ENCODE measurements at places on chromosomes 16 and 17. TPM values are rescaled to one million over a fixed set of nuclear protein-coding genes. Genes with fewer than 3 reads are reported as not detected.
A peak's percentile ranks its signal among the peaks of the same experiment; 100 is the strongest.

The PRPSAP2 gene
- 34.8 TPM for total RNA-seq

The SHBG gene
- 0.64 TPM for total RNA-seq

DNA sequence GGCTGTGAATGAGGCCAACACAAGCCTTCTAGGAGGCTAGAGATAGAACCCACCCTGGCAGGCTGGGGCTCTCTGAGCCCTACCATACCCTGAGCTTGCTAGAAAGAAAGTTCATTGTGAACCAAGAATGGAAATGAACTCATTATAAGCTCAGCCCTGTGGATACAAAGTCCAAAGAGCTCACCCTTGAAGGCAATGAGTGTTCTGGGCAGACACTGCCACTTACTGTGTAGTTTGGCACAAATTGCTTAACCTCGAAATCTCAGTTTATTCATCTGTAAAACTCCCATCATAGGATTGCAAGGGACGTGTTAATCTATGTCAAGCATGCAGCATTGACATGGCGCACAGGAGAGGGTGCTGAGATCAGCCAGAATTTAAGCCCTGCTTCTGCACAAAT is 5.5 kb downstream of the KDM8 start:
- no peak for DNase-seq

The MT1A gene
- 5.5 TPM for total RNA-seq

- DNase-seq, result no peak
Measured at GRCh38 chr16:17432901-17433576, 37.7 kb downstream of the XYLT1 start.

GRCh38 chr17:14790521-14790920 is 474.6 kb downstream of the PMP22 start:
- DNase-seq, result no peak

GRCh38 chr16:85288869-85289660 is 176.8 kb upstream of the CIBAR2 start:
- DNase-seq, result no peak

DNA sequence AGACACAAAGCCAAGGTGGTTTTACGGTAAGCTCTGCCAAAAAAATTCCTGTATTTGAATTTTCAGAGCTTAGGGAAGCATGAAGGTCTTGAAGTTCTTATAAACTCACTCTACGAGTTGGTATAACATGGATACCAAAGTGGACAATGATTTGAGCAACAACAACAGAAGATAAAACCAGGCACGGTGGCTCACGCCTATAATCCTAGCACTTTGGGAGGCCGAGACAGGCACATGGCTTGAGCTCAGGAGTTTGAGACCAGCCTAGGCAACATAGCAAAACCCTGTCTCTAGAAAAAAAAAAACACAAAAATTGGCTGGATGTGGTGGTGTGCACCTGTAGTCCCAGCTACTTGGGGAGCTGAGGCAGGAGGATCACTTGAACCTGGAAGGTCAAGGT is 12.9 kb upstream of the TOB1 start:
- no peak for DNase-seq

The CENPX gene
- total RNA-seq, result 91.1 TPM

DNA sequence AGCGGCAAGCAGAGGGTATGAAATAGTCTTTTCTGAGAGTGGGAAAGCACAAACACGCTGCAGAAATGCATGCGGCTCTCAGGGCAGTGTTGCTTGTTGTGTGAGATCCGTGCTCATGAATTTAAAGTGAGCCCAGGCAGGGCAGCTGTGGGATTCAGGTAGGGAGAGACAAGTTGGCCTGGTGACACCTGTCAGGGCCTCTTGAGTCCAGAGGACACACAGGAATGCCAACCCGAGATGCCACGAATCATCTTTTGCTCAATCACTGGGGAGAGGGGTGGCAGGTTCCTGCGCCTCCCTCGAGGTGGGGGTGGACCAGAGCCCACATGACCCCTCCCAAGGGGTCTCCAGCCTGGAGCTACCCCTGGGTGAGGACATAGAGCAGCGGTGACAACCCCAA is 211.9 kb downstream of the GSG1L start:
- DNase-seq, result no peak

The CRHR1 gene
- total RNA-seq, result not detected

GRCh38 chr17:5203178-5203907 is 11.7 kb upstream of the ZNF594 start:
- no peak for DNase-seq

DNA sequence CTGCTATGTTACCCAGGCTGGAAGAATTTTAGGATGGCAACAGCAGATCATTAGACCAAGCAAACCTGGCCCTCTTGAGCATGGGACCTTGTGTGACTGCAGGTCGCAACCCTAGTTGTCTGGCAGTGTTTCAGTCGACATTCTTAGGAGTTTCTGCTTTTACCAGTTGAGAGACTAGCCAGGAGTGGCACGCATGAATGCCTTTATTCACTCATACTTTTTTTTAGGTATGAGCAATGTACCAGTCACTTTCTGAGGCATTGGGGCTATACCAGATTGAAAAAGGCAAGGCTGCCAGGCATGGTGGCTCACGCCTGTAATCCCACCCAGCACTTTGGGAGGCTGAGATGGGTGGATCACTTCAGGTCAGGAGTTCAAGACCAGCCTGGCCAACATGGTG is 28.2 kb upstream of the HAS3 start:
- no peak for DNase-seq

DNA sequence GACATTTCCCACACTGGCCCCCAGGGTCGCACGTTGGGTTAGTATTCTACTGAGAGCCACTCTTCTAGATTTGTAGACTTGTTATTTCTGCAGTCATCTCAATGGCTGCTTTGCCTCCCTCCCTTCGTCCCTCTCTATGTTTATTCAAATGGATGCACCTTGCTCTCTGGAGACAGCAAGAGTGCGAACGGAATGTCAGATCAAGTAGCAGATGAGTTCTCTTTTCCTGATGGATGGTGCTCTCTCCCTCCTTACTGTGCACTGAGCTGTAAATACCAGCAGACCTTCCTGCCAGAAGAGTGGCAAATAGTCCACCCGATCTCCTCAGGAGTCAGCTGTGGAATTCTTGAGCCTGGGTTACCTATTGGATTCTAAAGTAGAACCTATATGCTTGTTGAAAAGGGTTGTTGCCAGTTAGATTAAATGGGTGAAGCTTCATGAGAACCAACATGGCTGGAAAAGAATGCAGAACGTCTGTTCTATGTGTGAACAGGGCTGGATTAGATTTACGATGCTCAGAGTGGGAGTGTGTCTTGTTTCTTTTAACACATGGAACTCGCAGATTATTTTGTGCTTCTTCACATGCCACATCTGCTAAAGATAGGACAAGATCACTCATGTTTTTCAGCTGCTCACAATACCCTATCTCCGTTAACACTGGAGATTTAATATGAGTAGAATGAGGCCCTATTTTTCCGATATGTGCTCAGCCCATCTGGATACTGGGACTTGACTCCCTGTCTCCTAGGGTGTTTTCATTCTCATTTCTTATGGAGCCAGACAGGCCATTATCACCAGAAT is 6.1 kb downstream of the GNAO1 start:
- no peak for DNase-seq

DNA sequence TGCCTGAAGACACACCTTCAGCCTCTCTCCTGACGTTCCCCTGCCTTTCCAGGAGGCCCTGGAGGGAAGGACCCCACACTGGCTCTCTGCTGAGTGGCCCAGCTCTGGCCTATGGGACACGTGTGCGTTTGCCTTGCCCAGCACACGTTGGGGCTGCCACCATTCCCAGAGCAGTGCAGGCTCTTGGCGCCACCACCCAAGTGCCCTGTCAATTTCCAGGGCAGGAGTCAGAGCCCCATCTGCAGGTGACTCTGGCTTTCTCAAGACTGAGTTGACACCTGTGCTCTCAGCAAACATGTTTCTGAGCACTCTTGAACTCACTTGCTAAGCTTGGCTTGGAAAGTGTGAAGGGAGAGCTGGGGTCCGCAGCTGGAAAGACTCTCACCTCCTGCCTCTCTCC is 4.7 kb upstream of the IRF8 start:
- peak; percentile 65 for DNase-seq

- no peak for DNase-seq
Measured at GRCh38 chr17:14854691-14855090, 410.4 kb downstream of the PMP22 start.

DNA sequence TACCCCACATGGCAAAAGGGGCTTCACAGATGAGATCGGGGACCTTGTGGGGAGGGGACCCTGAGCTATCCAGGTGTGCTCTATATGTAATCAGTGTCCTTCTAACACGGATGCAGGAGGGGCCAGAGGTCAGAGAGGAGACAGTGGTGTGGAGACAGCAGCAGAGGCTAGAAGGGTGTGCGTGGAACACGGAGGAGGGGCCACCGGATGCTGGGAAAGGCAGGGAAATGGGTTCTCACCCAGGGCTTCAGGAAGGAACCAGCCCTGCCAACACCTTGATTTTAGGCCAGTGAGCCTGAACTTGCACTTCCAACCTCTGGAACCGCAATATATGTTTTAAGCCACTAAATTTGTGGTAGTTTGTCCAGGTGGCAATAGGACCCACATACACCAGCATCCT is 4.6 kb upstream of the SLC38A8 start:
- no peak for DNase-seq

The GSG1L gene
- total RNA-seq, result 0.15 TPM

- DNase-seq, result no peak
Measured at GRCh38 chr16:72963533-72964315, 84.2 kb downstream of the ZFHX3 start.

The PRSS27 gene
- total RNA-seq, result 0.56 TPM

GRCh38 chr17:81397314-81398175 is 2.3 kb downstream of the BAHCC1 start:
- DNase-seq, result peak; percentile 56

The LLGL1 gene
- total RNA-seq, result 13.1 TPM

The USP10 gene
- total RNA-seq, result 88.2 TPM

DNA sequence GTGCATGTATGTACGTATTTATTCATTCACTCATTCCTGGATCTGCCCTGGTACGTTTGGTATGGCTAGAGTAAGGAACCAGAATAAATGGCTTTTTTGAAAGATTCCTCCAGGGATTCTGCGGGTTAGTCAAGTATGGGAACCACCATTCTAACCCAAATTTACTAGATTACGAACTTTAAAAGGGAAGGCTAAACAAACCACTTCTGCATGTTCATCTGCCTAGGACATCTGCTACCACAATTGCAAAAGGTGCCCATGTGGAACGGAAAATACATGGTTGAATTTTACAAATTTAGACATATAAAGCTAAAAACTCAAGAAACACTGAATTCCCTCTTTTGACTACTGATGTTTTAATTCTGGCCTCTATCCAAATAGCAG is 22.1 kb downstream of the CYTH1 start:
- no peak for DNase-seq

- no peak for DNase-seq
Measured at GRCh38 chr17:57548421-57549410, 196.4 kb downstream of the CCDC182 start.

- no peak for DNase-seq
Measured at GRCh38 chr17:1605681-1606351, 22.8 kb downstream of the SLC43A2 start.

GRCh38 chr16:77946823-77947222 is 75.5 kb upstream of the CLEC3A start:
- DNase-seq, result no peak

DNA sequence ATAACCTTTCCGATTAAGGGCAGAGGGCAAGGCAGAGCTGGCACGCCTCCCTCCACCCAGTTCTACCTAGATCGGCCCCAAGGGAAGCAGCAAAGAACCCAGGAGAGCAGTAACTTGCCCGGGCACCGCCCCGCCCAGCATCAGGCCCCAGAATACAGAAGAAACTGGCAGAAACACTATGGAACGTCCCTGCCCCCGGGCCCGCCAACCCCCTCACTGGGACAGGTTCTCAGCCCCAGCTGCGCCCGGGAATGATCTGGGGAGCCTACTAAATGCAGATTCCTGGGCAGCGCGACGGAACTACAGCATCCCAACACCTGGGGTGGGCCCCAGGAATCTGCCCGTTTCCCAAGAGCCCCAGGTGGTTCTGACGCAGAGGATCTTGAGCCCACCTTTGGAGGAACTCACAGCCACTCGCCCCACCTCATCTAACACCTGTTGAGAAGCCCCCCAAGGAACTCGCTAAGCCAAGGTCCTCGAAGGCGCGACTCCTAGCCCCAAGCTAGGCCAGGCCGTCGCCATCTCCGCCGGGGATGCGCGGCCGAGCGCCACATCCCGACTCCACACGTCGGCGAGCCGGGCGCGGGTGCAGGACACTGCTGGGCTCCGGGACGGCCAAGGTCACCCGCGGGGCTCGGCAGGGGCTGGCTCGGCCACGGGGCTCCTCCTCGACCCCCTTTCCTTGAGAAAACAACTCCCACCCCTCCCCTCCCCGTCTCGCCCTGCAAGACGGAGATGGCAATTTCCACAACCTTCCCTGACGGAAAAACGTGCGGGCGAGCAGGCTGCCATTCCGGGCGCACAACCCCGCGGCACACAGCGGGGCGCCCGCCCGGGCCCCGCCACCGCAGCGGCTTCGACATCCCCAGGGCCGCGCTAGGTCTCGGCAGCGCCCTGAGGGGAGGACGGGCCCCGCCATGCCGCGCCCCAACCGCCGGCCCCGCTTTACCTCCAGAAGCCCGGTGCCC is 913 bp downstream of the CDIP1 start:
- DNase-seq, result peak; percentile 25

DNA sequence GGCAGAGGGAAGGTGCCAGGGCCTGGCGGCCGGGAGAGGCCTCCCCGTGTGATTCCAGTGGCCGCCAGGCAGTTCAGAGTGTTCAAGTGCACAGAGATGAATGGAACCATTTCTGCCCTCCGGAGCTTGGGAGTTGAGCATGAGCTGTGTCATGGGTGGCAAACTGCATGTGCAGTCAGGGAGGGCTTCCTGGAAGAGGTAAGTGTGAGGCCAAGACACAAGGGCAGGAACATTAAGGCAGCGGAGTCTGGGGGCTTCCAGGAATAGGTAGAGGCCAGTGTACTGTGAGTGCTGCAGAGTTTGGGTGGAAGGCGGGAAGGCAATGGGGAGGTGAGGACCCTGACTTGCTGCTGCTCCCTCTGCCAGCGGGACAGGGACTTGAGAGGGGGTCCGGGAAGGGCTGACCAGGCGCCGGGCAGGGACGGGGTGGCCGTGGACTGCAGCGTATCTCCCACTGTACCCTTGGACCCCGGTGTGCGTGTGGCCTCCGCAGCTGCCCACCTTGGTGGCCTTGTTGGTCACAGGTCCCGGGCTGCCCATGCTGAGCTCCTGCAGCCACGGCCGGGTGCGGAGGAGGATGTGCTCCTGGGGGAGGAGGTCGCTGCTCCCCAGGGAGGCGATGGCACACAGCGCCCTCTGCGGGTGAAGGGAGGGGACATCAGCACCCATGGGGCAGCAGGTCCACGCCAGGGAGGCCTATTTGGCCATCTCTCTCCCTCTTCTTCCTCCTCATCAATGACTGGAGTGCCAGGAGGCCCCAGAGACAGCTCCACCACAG is 7.5 kb upstream of the CEP131 start:
- no peak for DNase-seq

- no peak for DNase-seq
Measured at GRCh38 chr17:63489291-63489690, 12.4 kb downstream of the ACE start.

- DNase-seq, result peak; percentile 85
Measured at GRCh38 chr17:47820033-47820789, 1.4 kb downstream of the OSBPL7 start.

All from colonic mucosa (tissue), 4 donors.